ENCODE measurements at places on chromosomes 7 and 10.

DNA sequence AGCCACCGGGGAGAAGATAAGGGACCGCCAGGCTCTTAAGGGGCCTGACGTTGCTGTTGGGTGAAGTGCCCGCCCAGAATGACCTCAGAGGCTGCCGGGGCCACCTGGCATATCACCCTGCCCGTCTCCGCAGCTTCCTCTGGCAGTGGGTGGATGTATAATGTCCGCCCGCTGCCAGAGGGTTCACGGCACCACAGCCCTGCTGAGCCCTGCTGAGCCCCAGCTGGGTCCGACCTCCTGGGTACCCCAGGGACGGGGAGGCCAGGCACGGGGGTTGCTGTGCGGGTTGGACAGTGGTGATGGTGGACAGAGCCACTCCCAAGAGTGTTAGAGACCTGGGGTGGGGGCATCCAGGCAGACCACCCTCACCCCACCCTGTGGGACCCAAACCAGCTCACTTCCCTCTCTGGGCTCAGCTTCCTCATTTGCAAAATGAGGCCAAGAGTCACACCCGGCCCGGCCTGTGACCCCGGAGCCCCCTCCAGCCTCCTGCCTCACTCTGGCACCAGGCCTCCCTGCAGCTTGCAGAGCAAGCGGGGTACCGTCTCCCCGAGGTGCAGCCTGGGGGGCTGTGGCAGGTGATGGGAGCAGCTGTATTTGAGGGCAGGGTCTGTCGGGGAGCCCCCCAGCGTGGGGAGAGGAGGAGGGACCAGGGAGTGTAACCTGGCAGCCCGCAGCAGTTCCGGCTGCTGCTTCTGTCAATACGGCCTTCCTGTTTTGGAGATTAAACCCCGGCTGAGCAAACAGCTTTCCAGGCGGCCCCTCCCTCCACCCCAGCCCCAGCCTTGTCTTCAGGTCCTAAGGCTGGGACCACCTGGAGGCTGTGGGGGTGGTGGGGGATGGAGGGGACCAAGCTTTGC, 8.4 kb upstream of the LFNG start:
- peak; percentile 77 for DNase-seq

DNA sequence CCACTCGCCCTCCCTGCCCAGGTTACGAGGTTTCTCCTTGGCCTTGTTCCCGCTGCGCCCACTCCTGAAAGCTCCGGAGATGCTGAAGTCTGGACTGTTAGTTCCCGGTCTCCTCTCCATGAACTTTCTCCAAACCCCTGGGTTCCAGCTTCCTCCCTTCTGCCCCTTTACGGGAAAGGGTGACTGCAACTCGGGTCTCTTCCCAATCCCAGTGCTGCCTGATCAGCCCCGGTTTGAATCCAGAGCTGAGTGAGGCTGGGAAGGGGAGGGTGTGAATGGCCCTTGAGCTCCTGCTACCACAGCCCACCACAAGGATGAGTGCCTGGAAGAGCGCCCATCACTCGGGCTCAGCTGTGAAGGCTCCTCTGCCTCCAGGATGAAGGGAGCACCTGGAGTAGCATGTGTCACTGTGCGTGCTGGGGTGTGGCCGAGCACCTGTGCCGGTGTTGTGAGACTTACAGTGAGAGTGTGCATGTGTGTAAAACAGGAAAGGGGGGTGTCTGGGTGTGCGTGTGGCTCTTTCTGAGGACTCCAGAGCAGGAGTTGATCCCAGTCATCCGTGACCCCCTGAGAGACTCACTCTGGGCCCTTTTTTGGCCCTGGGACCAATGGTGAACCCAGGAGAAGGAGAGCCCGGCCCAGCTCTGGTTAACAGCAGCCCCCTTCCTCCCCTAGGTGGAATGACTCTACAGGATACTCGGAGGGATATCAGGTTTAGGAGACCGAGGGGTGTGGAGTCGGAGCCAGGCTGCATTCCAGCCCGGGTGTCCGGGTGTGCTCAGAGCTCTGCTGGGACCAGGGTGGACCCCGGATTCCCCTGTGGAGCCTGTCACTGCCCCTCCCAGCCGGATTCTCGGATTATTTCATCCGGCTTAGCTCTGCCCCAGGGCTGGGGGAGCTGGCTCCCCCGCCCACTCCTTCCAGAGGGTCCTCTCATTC, 1.1 kb upstream of the ZNF467 start:
- DNase-seq = no peak

DNA sequence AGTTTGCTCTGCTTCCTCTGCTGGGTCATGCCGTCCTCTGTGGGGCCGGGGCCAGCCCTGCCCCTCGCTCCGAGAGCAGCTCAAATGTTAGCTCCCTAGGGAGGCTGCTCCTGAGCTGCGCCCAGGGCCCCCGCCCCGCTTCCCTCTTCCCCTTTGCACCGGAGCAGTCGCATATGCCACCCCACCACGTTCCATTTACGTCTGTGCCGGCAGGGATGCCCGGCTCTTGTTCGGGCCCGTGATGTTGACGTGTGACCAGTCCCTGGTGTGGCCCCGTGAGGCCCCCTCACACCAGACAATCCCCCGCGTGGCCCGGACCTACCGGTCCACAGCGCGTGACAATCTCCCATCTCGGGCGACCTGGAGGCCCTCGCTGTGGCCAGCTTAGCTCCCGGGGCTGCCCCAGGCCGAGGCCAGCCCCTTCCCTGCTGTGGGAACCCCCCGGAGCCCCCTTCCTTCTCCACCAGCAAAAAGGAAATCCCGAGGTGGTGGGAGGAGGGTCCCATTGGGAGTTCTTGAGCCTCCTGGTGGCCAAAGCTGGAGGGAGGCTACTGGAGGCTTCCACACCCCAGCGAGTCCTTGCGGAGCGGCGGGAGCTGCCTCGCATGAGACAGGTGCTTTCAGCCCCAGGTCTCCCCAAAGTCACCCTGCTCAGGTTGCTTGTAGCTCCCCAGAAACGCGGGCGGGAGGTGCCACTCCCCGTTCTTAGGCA, 15.2 kb downstream of the FAM20C start:
- no peak for DNase-seq

DNA sequence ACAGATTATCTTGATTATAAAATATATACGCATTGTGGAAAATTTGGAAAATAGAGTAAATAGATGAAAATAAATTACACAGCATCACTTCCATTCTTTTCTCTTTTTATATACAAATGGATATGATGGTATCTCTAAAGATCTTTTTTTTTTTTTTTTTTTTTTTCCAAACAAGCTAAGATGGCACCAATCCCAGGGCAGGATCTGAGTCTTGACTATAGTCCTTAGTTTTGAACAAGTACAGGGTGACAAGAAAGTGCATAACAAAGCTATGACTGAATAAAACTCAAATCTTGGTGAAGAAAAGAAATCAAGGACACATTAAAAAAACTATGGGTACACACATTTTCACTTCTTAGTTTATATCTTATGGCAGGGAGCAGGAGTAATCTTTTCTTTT, 42.6 kb upstream of the FAM133B start:
- no peak for DNase-seq

DNA sequence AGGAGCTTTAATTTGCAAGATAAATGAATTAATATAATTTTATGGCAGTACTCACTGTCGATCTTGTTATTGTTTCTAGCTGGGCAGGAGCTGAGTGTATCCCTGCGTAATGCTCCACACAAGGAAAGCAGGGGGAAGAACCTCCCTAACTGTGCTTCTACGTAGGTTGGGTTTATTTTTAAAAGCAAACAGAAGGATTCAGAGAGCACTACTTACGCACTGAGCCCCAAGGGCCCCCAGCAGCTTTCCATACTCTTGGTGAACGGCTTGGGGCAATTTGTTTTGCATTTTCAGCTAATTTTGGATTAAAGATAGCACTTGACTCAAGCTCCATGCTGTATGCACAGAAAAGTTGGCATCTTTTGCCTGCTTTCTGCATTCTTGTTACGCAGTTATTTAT, 9.6 kb downstream of the DUSP5 start:
- DNase-seq = no peak

- DNase-seq = no peak
These were observed 31.6 kb downstream of the ABCB5 start for GRCh38 chr7:20647036-20647435.

- DNase-seq = no peak
These were observed 484.0 kb upstream of the MBL2 start for GRCh38 chr10:53256623-53257022.

DNA sequence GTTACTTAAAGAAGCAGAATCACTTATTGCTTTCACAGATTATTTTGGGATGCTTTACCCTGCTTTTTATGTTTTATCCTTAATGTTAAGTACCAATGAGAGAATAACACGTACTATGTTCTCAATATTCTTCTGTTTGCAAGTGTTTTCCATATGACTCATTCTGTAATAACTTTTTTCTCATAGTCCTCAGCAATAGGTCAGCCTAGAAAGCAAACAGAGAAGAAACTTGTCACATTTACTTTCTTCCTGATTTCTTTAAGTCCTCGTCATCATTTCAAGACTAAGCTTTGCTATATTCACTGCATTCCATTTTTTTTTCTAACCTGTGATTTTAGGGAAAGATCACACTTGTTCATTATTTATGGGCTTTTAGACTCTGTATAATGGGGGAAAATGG, 6.8 kb upstream of the AGR2 start:
- DNase-seq = no peak

GRCh38 chr7:12550956-12551355, 19.6 kb upstream of the SCIN start:
- no peak for DNase-seq

GRCh38 chr7:130452951-130453350, 12.1 kb upstream of the CEP41 start:
- DNase-seq = no peak

GRCh38 chr7:40306025-40306424, 171.2 kb downstream of the SUGCT start:
- DNase-seq = no peak

DNA sequence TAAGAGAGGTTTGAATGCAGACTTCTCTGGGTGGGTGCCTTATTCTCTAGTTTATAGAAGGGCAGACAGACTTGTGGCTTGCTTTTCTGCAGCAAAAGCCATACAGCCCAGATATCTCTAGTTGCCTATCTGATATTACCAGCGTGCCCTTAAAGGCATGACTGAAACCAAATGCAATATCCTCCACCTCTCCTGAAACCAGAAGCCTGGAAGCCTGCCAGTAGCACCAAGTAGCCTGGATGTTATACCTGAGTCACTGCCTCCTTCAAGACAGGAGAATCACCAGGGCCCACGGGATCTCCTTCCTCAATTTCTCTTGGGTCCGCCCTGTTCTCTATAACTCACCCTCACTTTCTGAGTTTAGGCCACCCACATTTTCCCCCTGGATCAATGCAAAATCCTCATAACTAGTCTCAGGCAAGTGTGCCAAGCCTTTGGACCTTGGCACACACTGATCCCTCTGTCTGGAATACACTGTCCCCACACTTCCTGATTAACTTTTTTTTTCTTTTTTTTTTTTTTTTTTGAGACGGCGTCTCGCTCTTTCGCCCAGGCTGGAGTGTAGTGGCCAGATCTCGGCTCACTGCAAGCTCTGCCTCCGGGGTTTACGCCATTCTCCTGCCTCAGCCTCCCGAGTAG, 638.4 kb downstream of the GALNT17 start:
- no peak for DNase-seq

DNA sequence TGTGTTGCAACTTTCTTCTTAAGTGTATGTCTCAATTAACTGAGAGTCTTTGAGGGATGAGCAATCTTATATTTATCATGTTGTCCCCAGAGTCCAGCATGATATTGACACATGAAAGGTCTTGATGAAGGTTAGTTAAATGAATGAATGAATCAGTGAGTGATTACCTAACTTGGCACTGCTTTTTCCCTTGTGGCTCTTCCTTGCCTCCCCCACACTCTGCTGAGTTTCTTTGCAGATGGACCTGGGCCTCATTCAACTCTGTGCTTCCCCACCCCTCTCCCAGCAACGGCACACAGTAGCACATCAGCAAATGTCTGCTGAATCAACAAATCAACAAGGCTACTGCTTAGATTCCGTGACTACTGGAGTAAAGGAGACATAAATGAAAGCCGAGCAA, 235.1 kb upstream of the CXCL12 start:
- DNase-seq = no peak

- DNase-seq = no peak
These were observed 286.4 kb upstream of the LRRN3 start for GRCh38 chr7:110804501-110804900.

- no peak for DNase-seq
These were observed 44.3 kb upstream of the MSMB start for GRCh38 chr10:46090258-46090812.

DNA sequence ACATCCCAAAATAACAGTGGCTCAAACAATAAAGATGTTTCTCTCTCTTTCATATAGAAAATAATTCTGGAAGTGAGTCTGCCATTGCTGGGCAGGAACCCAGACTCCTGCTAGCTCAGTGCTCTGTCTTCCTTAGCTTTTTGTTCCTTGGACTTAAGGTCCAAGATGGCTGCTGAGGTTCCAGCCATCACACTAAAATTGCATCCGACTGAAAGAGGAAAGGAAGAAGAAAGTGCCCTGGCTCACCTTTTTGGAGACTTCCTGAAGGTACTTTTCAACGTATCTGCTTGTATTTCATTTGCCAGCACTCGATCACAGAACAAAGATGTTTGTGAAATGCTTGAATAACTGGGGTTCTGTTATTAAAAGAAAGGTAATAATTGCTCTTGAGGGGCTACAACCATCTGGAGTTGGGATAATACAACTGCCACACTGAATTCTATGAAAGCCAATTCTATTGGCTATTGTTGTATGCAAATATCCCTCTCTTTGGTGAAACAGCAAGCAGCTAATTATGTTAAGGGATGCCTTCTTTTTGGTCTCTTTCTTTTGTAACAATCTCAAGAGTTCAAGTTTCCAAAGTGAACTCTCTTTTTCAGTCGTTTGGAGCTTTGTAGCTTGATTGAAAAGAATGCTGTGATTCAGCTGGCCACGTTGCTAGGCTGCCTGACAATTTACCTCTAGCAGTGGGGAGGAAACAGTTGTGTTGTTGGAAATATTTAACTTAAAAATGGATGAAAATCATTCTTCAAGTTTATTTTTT, 83.9 kb downstream of the BAMBI start:
- DNase-seq = no peak

DNA sequence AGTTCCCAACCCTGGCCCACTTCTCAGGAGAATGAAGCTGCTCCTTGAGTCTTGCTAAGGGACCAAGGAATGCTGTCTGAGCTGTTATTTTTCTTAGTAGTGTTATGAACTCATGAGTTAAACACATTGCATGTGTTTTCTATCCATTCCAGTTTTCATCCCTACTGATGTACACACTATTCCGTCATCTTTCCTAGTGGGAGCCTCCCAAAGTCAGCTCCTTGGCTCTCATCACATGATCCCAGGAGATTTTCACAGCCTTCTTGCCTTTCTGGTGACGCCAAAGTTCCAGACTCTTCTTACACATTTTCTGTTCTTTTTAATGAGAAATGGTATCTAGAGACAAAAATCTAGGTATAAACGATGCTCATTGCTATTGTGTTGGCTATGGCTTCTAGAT, 8.4 kb upstream of the C10orf71 start:
- DNase-seq = no peak

- no peak for DNase-seq
These were observed 620 bp downstream of the BET1 start for GRCh38 chr7:94003446-94004023.

DNA sequence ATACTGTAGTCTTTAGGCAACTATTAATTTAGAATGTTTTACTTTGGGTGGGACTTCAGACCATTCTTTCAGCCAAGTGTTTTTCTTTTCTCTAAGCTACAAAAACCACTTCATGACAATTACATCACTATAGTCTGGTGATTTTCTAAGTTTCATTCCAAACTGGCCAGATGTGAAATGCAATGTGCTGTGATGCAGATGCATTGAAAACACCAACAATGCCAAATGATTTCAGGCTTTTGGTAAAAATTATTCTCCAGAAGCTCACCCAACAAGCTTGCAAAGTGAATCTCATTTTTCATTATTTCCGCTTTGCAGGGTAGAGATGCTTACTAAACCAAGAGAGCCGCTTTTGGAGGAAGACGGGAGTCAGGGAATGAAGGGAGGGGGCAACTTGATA, 118.4 kb upstream of the ANK3 start:
- DNase-seq = no peak

- DNase-seq = peak; percentile 54
These were observed 109.9 kb upstream of the EFCAB10 start for GRCh38 chr7:105691082-105691679.

Measured in activated T-cell treated with anti-CD3 and anti-CD28 coated beads, Interleukin-2, amount 50 U/mL, for 24 hours (primary cell).